H7 (cell line): ENCODE measurements at places on chromosomes 4 and X. TPM values are rescaled to one million over a fixed set of nuclear protein-coding genes. Genes with fewer than 3 reads are reported as not detected.

Gene TRIM60
- total RNA-seq, result not detected in 2 replicates

Gene NSUN7
- total RNA-seq, result 19.8 and 26.5 TPM in 2 replicates

Gene P2RY10
- total RNA-seq, result not detected in 2 replicates

- DNase-seq, result no peak
Measured at GRCh38 chr4:129623233-129623875, 527.4 kb downstream of the C4orf33 start.

- no peak for DNase-seq
Measured at GRCh38 chr4:123524958-123525628, 128.5 kb downstream of the SPRY1 start.

DNA sequence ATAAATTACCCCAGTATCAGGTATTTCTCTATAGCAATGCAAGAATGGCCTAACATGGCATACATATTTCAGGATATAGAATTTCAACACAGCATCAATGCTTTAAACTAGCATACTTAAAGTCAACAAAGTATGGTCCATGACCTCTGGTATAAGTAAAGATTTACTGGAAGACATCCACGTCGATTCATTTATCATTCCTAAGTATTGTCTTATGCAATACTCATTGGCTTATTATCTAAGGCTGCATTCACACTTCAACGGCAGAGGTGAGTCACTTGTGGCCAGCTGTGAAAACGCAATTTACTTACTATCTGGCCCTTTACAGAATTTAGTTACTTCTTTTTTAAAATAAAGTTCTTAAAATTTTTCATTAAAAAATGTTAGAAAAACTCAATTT lies 42.6 kb downstream of the ADGRA3 start:
- DNase-seq, result no peak

Gene ZGRF1
- 25.1 and 52.4 TPM in 2 replicates for total RNA-seq

GRCh38 chr4:169410839-169411770 lies 140.3 kb upstream of the SH3RF1 start:
- no peak for DNase-seq

DNA sequence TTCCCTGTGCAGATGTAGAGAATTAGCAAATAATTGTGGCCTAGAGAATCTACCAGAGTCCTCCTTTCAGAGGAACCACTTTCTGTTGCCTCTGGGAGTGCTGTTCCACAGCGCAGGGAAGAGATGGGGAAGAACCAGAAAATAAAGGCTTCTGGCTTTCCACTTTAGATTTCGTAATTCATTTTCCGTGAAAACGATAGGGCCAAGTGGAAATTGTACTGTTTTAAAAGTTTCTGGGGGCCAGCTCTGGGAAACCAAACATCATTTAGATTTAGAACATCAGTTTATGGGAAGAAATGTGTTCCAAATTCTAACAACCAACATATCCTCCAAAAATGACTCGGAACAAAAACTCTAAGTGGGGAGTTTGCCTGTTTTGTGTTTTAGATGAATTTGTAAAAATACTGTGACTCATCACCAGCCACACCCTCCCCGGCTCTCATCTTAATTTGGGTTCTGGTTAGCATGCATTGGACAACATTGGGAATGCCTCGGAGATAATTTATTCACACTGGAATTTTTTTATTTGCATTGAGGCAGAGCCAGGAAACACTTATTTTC lies 65.2 kb upstream of the LNX1 start:
- DNase-seq, result no peak

Gene PNMA3
- total RNA-seq, result 5.2 and 9.2 TPM in 2 replicates

Gene HTR2C
- 3.2 and 4.5 TPM in 2 replicates for total RNA-seq

Gene POF1B
- not detected in 2 replicates for total RNA-seq

Gene TCP11X2
- total RNA-seq, result 0.07 and 0.35 TPM in 2 replicates

Gene SPANXA1
- total RNA-seq, result not detected in 2 replicates

Gene PHF8
- 17.7 and 24.3 TPM in 2 replicates for total RNA-seq
